ENCODE measurements at places on chromosomes 1 and 21.

- DNase-seq, result no peak
These were observed 6.2 kb downstream of the ZRANB2 start for GRCh38 chr1:71074681-71075080.

- no peak for DNase-seq
These were observed 35.8 kb downstream of the EVI5 start for GRCh38 chr1:92749024-92749634.

- DNase-seq, result no peak
These were observed 4.1 kb downstream of the RUNX1 start for GRCh38 chr21:35044770-35045541.

GRCh38 chr1:175470078-175470477 lies 273.3 kb downstream of the TNR start:
- DNase-seq, result no peak

DNA sequence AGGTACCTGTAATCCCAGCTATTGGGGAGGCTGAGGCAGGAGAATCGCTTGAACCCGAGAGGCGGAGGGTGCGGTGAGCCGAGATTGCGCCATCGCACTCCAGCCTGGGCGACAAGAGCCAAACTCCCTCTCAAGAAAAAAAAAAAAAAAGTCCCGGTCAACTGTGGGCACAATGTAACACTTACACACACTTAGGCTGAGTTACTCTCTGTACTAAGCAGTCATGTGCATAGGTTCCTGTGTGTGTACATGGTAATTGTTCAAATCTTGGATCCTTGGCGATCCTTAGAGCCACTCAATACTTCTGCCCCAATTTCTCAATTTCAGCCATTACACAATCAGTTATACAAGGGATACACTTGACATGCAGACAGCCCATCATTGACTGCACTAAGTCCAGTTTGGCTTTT lies 11.6 kb downstream of the SDCCAG8 start:
- no peak for DNase-seq

- DNase-seq, result no peak
These were observed 6.1 kb upstream of the MYCL start for GRCh38 chr1:39907528-39908453.
